ENCODE measurements at places on chromosomes 1 and 21.

DNA sequence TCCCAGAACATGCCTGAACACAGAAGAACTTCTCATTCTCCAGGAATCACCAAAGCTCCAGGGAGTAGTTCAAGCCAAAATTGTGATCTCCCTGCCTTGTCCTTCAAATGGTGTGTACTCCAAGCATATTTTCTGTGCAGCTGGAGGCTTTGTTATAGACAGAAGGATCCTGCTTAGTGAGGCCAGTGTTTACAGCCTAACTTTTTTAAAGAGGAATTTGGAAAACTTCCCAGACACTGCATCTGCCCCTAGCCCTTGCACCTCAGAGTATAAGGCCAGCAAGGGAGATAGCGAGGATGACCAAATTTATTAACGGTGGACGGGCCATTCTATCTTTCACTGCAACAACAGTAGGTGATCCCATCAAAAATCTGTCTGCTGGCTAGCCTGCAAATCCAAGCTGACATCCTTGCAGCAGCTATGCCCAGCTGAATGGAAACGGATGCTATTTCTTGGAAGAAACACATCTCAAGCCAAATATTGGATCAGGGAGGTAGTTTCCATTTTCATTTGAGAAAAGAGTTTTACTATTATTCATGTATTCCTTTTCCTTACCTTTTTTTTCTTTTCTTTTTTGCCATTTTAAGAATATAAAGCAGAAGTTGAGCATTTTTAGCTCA, 249.8 kb downstream of the USH2A start:
- DNase-seq = no peak

- DNase-seq = no peak
These were observed 310.6 kb upstream of the PTBP2 start for GRCh38 chr1:96411006-96411405.

DNA sequence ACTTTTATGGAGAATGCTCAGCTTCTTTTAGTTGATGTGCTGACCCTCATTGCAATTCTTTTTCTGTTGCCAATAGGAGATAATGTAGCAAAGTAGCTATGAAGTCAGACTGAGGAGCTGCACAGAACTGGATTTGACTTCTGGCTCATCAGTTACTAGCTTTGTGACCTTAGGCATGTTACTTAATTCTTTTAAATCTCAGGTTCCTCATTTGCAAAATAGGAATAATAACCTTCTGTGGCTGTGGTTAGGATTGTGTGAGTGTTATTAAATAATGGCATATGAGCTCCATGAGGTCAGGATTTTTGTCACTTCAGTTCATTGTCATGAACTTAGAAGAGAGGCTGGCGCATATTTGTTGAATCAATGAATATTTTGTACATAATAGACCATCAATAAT, 237.6 kb upstream of the SGIP1 start:
- DNase-seq = no peak

DNA sequence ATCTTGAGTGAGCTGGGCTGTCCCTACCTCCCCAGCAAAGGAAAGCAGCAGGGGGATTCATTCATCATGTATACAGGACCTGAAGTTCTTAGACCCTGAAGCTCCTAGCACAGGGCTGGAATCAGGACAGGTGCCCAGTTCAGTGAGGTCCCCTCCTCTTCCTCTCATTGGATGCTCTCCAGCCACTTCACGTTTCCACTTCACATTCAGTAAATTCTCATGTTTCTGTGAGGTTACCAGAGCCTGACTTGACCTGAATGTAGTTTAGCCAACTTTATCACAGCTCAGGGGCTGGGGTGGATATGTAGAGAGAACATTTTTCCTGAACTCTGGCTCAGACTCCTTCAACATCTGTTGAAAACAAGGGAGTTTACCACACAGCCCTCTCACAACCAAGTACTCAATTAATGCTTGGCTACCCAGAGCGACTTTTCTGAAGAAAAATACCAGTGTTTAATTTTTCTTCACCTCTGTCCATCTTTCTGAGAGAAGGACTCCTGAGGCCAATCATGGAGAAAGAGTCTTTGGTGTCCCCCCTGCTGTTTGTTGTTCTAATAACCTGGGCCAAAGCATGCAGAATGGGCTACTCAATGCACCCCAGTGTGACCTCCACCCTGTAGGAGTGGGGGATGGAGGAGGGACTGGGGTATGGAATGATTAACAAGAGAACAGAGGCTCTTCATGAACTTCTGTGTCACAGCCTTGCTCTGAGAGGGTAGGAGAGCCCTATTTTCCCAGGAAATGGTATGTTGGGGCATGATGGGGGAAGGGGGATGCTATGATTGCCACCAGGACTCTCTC, 108.3 kb upstream of the FGGY start:
- no peak for DNase-seq

- no peak for DNase-seq
These were observed 124.9 kb downstream of the DMRTB1 start for GRCh38 chr1:53583868-53584776.

DNA sequence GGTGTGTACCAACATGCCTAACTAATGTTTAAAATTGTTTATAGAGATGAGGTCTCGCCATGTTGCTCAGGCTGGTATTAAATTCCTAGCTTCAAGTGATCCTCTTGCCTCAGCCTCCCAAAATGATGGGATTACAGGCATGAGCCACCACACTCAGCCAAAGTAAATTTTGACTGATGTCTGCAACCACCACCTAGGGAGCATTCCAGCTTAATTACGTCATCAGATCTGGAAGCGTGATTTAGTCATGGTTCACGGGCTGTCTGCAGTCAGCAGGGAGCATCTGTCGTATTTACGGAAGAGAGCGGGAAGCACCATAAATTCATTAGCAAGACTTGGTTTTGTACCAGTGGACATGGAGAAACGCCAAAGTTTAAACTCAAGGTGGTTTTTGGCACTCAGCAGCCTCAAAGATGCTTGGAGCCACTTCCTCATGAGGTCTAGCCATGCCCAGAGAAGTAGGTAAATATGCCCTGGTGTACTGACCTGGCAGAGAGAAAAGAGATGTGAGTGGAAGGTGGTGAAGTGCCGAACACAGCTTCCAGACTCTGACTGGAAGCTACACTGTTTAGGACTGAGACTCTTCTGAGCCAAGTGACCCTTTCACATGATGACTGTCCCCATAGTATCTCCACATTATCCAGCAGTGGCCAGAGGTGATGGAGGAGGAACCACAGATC, 60.8 kb upstream of the SLC35F3 start:
- DNase-seq = no peak
